A549 treated with ZK216348 at 1 μM for 4 hours (cell line): ENCODE measurements at places on chromosomes 3 and 15. TPM values are rescaled to one million over a fixed set of nuclear protein-coding genes. Genes with fewer than 3 reads are reported as not detected.

Gene FBXO40
- not detected in 5 replicates for total RNA-seq

Gene CD200R1
- total RNA-seq: 0.06 to 0.07 TPM in 2 of 5 replicates, not detected in the others

Gene RASGRP1
- total RNA-seq: 0.24 to 0.42 TPM (median 0.35 TPM) in 5 replicates

Gene PLEKHO2
- 5.1 to 6.1 TPM (median 5.9 TPM) in 5 replicates for total RNA-seq

Gene GPR62
- not detected in 5 replicates for total RNA-seq

Gene ARRDC4
- 0.13 to 0.31 TPM (median 0.21 TPM) in 5 replicates for total RNA-seq

Gene TOPBP1
- total RNA-seq: 21.1 to 32.5 TPM (median 26.9 TPM) in 5 replicates

Gene RTP1
- total RNA-seq: not detected in 5 replicates

Gene MYLK
- total RNA-seq: 14.2 to 20.7 TPM (median 15.1 TPM) in 5 replicates

Gene PATL2
- total RNA-seq: 0.13 to 0.28 TPM (median 0.27 TPM) in 3 of 5 replicates, not detected in the others

Gene TJP1
- 55.6 to 80.2 TPM (median 79.6 TPM) in 5 replicates for total RNA-seq

Gene ZMYND10
- total RNA-seq: 0.89 to 2.2 TPM (median 1.5 TPM) in 5 replicates

Gene CPNE9
- 0.14 to 0.30 TPM (median 0.21 TPM) in 3 of 5 replicates, not detected in the others for total RNA-seq

Gene BCL2A1
- 10.0 to 22.2 TPM (median 11.4 TPM) in 5 replicates for total RNA-seq

Gene TMEM42
- 5.2 to 11.3 TPM (median 10.8 TPM) in 5 replicates for total RNA-seq

Gene SCAANT1
- not detected in 5 replicates for total RNA-seq

Gene GNAT1
- total RNA-seq: 0.07 TPM in 1 of 5 replicates, not detected in the others

Gene PLSCR2
- total RNA-seq: not detected in 5 replicates

Gene ALDH1A3
- 16.2 to 19.9 TPM (median 18.9 TPM) in 5 replicates for total RNA-seq

Gene CHRD
- 0.07 to 0.42 TPM (median 0.15 TPM) in 5 replicates for total RNA-seq

Gene LIPC
- 0.11 to 0.29 TPM in 2 of 5 replicates, not detected in the others for total RNA-seq

Gene GATA2
- 3.5 to 5.0 TPM (median 4.8 TPM) in 5 replicates for total RNA-seq

Gene FSTL1
- total RNA-seq: 40.6 to 76.2 TPM (median 67.2 TPM) in 5 replicates

Gene SERPINI2
- not detected in 5 replicates for total RNA-seq

Gene VGLL3
- total RNA-seq: 4.4 to 15.5 TPM (median 8.1 TPM) in 5 replicates

Gene HRG
- total RNA-seq: not detected in 5 replicates

Gene POTEB3
- total RNA-seq: not detected in 5 replicates

Gene SATB1
- not detected in 5 replicates for total RNA-seq

Gene STRIT1
- not detected in 5 replicates for total RNA-seq

Gene CLEC3B
- 0.22 TPM in 1 of 5 replicates, not detected in the others for total RNA-seq

Gene ZDHHC23
- 3.1 to 4.0 TPM (median 3.8 TPM) in 5 replicates for total RNA-seq

Gene WDR72
- 4.2 to 6.9 TPM (median 6.7 TPM) in 5 replicates for total RNA-seq

Gene SCG3
- total RNA-seq: 0.06 TPM in 1 of 5 replicates, not detected in the others

Gene ZCWPW2
- total RNA-seq: not detected in 5 replicates

Gene BFSP2
- not detected in 5 replicates for total RNA-seq
